Pancreas (tissue), 10 donors: ENCODE measurements at places on chromosomes 2 and 18. TPM values are rescaled to one million over a fixed set of nuclear protein-coding genes. Genes with fewer than 3 reads are reported as not detected.

DNA sequence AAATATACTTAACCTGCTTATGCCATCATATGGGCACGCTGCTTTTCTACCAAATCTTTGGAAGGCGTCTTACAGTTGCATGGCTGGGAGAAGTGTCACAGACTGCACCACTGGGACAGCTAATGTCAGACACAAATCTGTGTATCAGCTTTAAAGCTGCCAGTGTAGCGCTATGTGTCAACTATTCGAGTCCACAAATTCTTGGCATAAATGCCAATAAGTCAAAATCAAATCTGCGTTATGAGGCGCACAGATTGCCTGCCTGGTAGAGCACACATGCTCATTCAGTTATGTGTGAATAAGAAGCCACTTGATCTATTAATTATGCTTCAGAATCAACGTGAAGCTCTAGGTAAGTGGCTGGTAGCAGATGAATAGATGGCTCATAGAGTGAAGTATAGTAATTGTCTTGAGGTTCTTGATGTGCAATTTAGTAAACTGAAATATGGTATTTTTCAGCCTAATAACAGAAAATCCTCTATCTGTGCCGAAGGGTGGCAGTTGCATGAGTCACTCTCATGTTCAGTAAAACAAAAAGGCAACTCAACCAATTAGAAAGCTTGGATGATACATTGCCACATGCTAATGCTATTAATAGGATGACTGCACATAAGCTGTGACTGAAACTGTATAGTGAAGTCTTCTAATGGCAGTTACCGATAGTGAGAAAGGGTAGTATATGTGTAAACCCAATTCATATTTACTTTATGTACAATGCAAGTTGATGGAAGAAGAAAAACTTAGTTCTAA, 52.0 kb downstream of the DCC start:
- H3K27ac ChIP-seq = no peak overlapping the region
- no peaks in the 10 kb centered on the region for H3K36me3 ChIP-seq
- H3K4me3 ChIP-seq = no peak overlapping the region
- H3K27me3 ChIP-seq = no peaks in the 10 kb centered on the region
- no peak for DNase-seq
- H3K4me1 ChIP-seq = no peaks in the 10 kb centered on the region

- no peaks in the 10 kb centered on the region for H3K27me3 ChIP-seq
- H3K27ac ChIP-seq = no peak overlapping the region
- H3K36me3 ChIP-seq = no peaks in the 10 kb centered on the region
- H3K4me3 ChIP-seq = no peak overlapping the region
Measured at GRCh38 chr2:98295275-98295674, 51.0 kb upstream of the CNGA3 start.

DNA sequence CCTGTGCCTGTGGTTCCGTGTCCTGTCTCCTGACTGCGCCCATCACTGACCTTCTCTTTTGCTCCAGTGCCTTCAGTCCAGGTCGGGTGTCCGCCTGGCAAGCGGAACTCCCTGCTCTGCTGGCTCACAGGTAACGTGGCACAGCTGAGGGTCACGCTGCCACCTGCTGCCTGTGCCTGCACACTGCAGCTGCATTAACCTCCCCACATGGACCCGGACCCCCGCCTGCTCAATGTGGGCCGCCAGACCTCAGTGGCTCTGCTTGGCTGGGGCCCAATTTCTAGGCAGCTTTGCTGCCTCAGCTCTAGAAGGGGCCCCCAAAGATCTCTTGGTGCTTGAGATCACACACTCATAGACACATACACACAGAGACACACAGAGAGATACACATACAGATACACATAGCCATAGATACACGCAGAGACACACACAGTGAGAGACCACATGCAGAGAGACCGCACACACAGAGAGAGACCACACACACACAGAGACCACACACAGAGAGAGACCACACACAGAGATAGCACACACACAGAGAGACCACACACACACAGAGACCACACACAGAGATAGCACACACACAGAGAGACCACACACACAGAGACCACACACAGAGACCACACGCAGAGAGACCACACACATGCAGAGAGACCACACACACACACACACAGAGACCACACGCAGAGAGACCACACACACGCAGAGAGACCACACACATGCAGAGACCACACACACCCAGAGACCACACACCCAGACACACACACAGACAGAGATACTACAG, 14.9 kb upstream of the CNNM3 start:
- no peaks in the 10 kb centered on the region for H3K4me1 ChIP-seq
- H3K4me3 ChIP-seq = no peak overlapping the region
- H3K27ac ChIP-seq = no peak overlapping the region
- peak; percentile 89 for DNase-seq

DNA sequence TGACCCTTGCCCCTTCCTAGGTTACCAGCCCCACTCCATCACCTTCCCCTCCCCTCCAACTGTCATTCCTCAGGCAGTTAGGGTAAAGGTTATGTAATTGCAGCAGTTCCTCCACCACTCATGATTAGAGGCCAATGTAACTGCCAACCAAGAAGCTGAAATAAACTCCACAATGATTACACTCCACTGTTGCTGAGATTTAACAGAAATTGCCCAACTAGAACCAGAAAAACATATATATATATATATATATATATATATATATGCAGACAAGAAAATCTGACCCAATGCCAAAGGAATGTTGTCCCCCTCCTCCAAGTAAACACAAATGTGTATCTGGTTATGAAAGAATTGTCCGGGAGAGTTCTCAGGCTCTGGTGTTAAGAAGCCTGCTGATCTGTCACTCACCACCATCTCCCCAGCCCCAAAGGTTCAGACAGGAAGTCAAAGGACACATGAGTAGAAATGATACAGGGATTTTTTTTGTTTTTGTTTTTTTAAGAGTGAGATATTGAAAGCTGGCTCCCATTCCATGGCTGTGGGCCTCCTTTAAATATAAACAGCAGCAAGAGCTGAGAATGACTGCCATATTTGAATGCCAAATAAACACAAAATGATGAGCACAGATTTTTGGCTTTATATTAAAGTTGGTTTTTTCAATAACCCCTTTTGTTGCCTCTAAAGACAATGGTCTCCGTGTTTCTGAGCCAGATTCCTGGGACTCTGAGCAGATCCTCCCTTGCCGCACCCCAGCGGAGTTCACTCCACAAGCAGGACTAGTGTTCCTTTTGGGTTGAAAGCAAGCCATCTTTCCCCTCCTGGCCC, 127.2 kb upstream of the MAPRE2 start:
- no peaks in the 10 kb centered on the region for H3K27me3 ChIP-seq
- H3K4me3 ChIP-seq = no peak overlapping the region
- H3K27ac ChIP-seq = no peak overlapping the region
- no peaks in the 10 kb centered on the region for H3K36me3 ChIP-seq
- no peak for DNase-seq

DNA sequence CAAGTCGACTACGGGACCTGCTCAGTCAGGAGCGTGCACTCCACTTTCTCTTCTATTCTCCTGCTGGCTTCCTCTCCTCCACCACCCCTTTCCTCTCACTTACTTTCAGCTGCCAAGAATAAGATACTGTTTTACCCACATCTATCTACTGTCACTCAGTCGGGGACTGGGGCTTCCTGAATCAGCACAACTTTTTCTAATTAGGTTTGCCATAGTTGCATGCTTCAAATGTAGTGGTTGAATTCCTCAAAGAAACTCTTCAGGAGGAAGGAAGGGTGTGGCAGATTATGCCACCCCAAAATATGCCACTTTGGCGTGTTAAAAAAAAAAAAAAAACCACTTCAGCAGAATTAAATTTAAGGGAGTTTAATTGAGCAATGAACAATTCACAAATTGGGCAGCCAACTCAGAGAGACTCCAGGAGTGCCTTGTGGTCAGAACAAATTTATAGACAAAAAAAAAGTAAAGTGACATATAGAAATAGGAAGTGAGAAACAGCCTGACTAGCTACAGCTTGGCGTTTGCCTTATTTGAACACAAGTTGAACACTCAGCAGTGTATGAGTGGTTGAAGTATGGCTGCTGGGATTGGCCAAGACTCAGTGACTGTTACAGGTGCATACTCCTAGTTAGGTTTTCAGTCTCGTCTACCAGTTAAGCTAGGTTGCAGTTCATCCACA, 32.5 kb upstream of the RMDN2 start:
- H3K4me3 ChIP-seq = no peak overlapping the region
- no peaks in the 10 kb centered on the region for H3K27me3 ChIP-seq
- no peak for DNase-seq
- no peak overlapping the region for H3K27ac ChIP-seq

GRCh38 chr18:51980101-51980500, 359.9 kb upstream of the DCC start:
- DNase-seq = no peak
- H3K4me3 ChIP-seq = no peak overlapping the region
- no peaks in the 10 kb centered on the region for H3K4me1 ChIP-seq
- no peaks in the 10 kb centered on the region for H3K27me3 ChIP-seq
- H3K36me3 ChIP-seq = no peaks in the 10 kb centered on the region

DNA sequence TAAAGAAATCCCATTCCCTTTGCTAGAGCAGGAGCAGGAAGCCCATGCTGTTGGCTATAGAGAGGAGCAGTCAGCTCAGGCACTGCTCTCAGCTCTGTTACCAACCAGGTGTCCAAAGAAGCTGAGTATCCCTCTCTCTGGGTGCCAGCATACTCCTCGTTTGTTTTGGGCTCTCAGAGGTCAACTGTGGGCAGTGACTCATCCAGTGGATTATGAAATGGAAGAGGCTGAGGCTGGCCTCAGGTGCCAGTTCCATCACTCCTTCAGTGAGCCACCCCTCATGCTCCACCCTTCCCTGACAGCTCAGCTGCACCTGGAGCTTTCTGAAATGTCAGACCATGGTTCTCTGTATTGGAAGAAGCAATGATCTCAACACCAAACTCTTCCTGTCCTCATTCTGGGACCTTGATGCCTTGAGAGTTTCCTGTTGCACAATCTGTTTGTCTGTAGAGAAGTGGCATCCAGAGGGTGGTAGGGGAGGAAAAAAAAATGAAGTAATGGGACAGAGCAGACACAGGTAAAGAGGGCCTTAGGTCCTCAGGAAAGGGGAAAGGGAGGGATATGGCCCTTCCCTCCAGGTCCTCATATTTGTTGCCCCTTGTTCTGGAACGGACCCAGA, 31.2 kb upstream of the EN1 start:
- no peaks in the 10 kb centered on the region for H3K27me3 ChIP-seq
- DNase-seq = no peak
- no peaks in the 10 kb centered on the region for H3K4me1 ChIP-seq
- no peak overlapping the region for H3K27ac ChIP-seq
- no peak overlapping the region for H3K4me3 ChIP-seq

- H3K4me3 ChIP-seq = no peak overlapping the region
- no peaks in the 10 kb centered on the region for H3K4me1 ChIP-seq
- H3K27me3 ChIP-seq = no peaks in the 10 kb centered on the region
- DNase-seq = no peak
- no peaks in the 10 kb centered on the region for H3K36me3 ChIP-seq
Measured at GRCh38 chr2:184367211-184367610, 231.1 kb upstream of the ZNF804A start.

DNA sequence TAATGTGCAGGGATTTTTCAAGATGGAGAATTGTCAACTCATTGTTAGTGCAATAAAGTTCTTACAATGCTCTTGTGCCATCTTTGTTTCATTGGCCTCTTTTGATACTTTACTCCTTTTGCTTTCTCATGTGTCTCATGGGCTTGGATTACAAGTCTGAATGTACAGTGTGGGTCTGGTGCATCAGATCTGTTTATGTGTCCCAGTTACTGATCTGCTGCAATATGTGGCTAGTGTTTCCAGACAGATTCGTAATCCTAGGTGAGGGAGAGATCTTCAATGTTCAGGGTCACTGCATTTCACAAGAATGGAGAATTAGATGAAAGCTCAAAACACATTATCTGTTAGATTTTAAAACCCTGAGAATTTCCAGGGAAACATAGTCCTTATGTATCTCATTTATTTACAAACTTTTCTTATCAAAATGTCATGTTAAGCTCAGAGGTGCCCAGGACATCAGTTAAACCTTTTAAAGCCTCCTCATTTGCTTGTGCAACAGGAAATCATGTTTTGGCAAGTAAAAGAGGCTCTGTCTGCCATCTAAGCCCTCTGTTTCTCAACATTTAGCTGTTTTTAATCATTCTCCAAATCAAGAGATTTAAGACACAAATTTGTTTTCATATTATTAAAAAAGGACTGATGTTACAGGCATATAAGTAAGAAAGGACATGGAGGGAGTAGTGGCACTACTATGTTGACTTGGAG, 108.1 kb downstream of the NUP35 start:
- no peak for DNase-seq
- H3K27me3 ChIP-seq = no peaks in the 10 kb centered on the region
- no peaks in the 10 kb centered on the region for H3K36me3 ChIP-seq
- H3K4me1 ChIP-seq = no peaks in the 10 kb centered on the region
- H3K27ac ChIP-seq = no peak overlapping the region

GRCh38 chr2:111900859-111901258, 2.5 kb downstream of the MERTK start:
- DNase-seq = no peak
- H3K27me3 ChIP-seq = no peaks in the 10 kb centered on the region

DNA sequence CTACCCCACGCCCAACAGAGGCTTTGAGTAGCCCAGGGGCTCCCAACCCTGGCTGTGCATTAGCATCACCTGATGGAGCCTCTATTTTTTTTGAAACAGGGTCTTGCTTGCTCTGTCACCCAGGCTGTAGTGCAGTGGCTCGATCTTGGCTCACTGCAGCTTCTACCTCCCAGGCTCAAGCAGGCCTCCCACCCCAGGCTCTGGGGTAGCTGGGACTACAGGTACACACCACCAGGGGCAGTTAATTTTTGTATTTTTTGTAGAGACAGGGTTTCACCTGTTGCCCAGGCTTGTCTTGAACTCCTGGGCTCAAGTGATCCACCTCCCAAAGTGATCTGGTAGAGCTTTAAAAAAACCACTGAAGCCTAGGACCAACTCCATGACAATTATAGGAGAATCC, 394.8 kb upstream of the ATP5MC3 start:
- DNase-seq = no peak
- no peak overlapping the region for H3K27ac ChIP-seq
- H3K4me1 ChIP-seq = no peaks in the 10 kb centered on the region
- no peak overlapping the region for H3K4me3 ChIP-seq
- H3K27me3 ChIP-seq = no peaks in the 10 kb centered on the region

- no peaks in the 10 kb centered on the region for H3K36me3 ChIP-seq
- no peaks in the 10 kb centered on the region for H3K27me3 ChIP-seq
- H3K4me1 ChIP-seq = no peaks in the 10 kb centered on the region
- DNase-seq = no peak
- no peak overlapping the region for H3K27ac ChIP-seq
Measured at GRCh38 chr2:27018142-27018541, 14.6 kb upstream of the TMEM214 start.

DNA sequence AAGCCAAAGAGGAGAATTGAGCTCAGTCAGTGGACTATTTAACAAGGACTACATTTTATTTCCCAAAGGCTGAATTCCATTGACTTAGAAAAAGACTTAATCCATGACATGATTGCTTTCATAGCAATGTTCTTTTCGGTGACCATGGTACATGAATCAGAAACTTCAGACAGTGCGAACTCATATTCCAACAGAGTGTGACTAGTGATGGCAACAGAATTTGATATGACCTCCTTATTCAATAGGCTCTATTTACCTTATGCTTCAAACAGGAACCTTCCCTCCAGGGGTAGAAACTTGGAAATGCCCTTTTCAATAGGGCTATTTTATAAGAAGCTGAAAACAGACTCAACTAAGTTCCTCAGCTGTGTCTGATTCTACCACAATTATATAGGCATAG, 191.9 kb downstream of the RND3 start:
- no peak for DNase-seq
- H3K4me1 ChIP-seq = no peaks in the 10 kb centered on the region
- H3K36me3 ChIP-seq = no peaks in the 10 kb centered on the region
- H3K27me3 ChIP-seq = no peaks in the 10 kb centered on the region
- H3K27ac ChIP-seq = no peak overlapping the region

Gene ANAPC1
- total RNA-seq = 11.7 TPM

Gene INO80C
- 12.1 TPM for total RNA-seq

Gene GALR1
- 0.04 TPM for total RNA-seq

Gene CENPA
- total RNA-seq = 0.47 TPM
